NCI-H2227 treated with DMSO at 0.1 percent for 48 hours (cell line): ENCODE measurements at places on chromosomes 7 and 10.
A peak's percentile ranks its signal among the peaks of the same experiment; 100 is the strongest.

GRCh38 chr7:84490661-84491060 is 296.1 kb upstream of the SEMA3A start:
- DNase-seq: peak; percentile 38

GRCh38 chr7:28180364-28181147 is at the start of gene JAZF1:
Gene JAZF1, minus strand, starts transcription at chr7:28180795.
- DNase-seq: peak; percentile 17

GRCh38 chr7:105808703-105809590 is 67.5 kb downstream of the ATXN7L1 start:
- no peak for DNase-seq

DNA sequence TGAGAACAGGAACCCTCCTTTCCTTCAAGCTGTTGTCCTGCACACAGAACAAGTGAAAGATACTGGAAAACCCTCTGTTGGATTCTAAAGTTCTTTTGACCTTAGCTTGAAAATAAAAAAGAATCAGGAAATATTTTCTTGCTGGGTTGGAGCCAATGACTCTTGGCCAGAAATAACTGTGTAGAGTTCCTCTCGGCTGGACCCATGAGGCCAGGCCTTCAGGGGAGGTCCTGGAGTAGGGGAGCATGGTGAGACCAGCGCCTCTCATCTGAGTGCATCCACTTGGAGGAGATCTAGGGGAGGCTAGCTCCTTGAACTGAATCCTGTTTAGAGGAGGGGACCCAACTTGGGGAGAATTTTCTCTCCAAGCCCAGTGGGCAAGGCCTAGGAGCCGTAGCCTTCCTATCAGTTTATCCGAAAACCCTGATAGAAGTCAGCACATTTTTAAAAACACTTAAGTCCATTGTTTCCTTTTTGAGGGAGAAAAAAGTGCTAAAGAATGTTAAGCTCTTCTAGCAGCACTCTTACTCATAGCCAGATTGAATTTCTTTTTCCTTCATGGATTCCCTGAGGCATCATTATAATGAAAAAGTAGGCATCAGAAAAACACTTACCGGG is 635.7 kb upstream of the ANKRD30A start:
- DNase-seq: no peak

- DNase-seq: peak; percentile 44
Measured at GRCh38 chr7:105885387-105886111, 9.2 kb upstream of the ATXN7L1 start.

DNA sequence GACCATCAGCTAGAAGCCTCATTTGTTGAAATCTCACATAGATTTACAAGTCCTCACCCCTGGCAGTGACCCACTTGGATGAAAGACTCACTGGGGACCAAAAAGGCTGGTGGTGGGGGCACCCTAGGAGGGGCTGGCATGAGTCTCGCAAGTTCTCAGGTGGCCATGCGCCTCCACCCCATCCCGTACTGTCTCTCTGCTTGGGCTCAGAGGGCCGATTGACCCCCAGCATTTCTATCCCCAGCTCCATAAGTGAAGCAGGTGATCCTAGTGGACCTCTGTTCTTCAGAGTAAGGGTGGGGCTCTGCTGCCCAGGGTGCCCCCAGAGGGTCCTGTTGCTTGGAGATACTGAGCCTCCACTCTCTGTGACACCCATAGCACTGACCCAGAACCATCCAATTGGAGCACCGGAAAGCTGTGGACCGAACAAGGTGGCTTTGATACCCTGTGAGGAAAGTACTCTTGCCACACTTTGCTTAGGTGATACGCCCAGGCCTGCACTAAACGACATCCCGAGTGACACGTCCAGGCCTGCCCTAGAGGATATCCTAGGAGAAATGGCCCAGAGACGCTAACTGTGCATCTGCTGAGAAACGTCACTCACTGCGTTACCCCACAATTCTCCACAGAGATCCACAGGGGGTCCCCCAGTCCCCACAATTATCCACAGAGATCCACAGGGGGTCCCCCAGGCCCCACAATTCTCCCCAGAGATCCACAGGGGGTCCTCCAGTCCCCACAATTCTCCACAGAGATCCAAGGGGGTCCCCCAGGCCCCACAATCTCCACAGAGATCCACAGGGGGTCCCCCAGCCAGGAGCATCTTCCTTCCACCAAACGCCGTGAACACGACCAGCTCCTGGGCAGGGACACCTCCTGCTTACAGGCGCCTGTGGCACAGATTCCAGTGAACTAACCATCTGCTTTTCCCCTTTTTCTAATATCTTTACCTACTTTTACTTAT is 262.9 kb downstream of the PTPRN2 start:
- no peak for DNase-seq

DNA sequence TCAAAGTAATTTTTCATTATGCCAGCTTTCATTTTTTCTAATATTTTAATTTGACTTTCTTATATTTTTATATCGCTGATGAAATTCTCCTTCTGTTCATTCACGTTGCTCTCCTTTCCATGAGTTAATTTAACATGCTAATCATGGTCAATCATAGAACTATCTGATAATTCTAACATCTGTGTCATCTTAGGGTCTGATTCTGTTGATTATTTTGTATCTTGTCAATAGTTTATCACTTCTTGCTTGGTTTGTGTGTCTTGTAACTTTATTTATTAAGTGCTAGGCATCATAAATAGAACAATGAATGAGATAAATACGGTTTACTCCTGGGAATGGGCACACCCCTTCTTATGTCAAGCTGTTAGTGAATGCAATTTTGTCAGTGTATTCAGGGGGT is 11.0 kb downstream of the TCERG1L start:
- no peak for DNase-seq

GRCh38 chr10:29534590-29534989 is 100.2 kb downstream of the SVIL start:
- DNase-seq: no peak

- no peak for DNase-seq
Measured at GRCh38 chr10:110723224-110723891, 79.2 kb downstream of the RBM20 start.

DNA sequence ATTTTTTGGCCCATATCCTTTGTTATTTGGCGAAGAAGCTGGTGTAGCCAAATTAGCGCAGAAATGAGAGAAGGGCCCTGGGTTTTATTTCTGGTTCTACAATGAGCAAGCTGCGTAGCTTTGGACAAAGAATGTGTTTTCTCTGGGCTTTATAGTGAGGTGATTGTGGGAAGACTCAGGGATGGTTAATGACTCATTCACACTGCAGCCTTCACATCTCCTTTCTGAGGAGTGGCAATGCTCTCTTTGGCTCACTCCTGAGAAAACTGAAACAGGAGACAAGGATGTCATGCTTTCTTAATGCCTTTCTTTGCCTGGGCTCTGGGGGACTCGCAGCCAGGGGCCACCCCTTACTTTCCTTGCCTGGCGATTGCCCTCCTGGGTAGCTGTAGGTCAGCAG is 271.0 kb upstream of the PODXL start:
- DNase-seq: no peak

DNA sequence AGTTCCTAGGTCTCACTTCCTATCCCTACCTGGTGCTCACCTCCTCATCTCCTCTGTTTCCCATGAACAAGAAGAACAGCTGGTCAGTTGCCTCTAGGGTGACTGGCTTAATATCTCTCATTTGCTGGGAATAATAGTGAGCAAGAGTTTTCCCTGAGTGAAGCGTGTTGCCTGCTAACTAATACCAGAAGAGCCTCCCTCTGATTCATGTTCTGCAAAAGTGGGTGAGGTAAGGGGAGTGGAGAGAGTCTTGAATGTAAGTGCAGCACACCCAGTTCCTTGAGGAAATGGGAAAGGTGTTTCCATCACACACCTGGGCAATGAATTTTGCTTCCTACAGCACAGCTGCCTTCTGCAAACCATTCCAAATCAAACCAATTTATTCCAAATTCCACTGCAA is 29.6 kb downstream of the FZD1 start:
- no peak for DNase-seq

GRCh38 chr10:111646021-111646420 is 537.5 kb downstream of the GPAM start:
- no peak for DNase-seq

DNA sequence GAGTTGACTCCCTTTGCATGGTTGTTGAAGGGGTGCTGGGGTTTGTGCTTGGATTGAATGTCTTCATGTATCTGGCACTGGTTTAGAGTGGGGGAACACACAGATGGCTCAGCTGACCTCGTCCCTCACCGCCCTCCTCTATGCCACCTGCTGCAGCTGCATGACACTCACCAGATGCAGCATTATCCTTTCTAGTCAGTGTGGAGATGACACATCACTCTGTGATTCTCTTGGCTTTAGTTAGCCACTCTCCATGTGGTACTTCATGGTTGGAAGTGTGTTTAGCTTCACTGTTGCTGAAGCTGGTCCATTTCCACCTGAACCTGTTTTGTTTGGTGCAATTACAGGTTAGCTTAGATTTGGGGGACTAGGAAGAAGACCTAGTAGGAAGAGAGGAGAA is 56.3 kb upstream of the BMPER start:
- DNase-seq: no peak

DNA sequence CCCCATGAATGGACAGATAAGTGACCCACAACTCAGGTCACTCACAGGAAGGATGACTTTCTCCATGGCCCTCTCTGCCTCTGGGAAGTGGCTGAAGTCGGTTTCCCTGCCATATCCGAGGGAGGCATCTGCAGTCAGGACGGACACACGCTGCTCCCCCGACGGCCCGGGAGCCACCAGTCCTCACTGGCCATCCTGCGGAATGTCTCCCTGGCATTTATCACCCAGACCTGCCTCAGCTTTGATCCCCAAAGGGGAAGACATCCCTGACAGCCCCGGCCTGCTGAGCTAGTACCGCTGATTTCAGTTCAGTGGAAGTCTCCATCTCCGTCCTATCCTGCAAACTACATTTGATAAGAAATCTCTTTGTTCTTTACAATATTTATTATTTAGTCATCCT is 339.5 kb upstream of the MKI67 start:
- DNase-seq: no peak
